ENCODE measurements at places on chromosomes 5 and 9.

- no peak for DNase-seq
Observed at GRCh38 chr9:70995511-70995910, 125.9 kb downstream of the TRPM3 start.

DNA sequence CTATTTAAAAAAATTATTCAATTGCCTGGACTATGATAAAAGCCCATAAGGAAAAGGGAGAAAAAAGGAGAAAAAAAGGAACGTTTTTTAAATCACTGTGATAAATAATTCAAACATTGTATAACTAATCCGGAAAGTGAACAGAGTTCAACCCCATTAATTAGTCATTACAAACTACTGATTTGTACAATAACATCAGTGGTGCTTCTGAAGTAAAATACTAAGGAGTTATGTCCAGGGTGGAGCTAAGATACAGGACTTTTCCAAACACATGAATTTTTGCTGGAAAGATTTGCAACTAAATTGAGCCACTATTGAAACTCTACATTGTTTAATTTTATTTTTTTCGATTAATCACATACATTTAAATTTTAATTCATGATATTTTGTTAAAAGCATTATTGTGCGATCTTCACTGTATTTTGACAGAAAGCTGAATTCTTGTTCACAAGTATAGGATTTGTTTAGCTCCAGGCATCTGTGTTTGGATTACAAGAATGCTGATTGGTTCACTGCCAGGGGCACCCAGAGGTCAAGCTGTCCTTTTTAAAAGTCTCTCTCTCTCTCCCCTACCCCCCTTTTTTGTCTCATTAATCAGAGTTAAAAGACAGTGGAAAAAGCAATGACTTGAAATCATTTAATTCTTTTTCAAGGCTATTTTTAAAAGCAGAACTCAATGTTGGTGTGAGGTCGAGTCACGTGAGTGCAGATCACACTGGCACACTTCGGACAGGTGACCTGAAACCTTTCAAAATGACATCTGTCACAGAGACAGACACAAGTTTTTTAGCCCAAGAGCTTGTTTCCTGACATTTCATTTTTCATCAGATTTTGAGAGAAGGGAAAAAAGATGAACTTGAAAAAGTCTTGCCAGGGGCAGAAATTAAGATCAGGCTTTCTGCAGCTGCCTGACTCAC is 387.3 kb downstream of the NR2F1-AS1 start:
- peak; percentile 64 for DNase-seq

GRCh38 chr9:93256878-93257807 is 73.2 kb downstream of the WNK2 start:
- DNase-seq, result no peak

- no peak for DNase-seq
Observed at GRCh38 chr5:179509845-179510244, 40.5 kb upstream of the RUFY1 start.

GRCh38 chr9:76703270-76703669 is 61.0 kb upstream of the PCA3 start:
- DNase-seq, result peak; percentile 28

DNA sequence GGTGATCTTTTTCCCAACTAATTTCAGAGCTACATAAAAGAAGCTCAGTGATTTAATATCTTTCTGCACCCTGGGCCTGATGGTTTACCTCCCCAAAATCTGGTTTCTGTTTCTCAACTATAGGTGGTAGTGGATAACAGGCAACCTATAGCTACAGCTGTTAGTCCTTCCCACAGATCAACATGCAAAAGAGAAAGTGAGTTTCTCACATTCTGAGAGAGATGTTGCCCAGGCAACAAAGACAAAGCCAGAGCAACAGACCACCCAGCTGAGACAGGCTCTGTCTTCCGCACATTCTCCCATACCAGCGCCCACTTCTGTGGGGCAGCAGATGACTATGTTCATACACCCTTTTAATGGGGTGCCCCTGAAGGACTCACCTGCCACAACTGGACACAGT is 40.7 kb upstream of the PPP2R2B start:
- no peak for DNase-seq

DNA sequence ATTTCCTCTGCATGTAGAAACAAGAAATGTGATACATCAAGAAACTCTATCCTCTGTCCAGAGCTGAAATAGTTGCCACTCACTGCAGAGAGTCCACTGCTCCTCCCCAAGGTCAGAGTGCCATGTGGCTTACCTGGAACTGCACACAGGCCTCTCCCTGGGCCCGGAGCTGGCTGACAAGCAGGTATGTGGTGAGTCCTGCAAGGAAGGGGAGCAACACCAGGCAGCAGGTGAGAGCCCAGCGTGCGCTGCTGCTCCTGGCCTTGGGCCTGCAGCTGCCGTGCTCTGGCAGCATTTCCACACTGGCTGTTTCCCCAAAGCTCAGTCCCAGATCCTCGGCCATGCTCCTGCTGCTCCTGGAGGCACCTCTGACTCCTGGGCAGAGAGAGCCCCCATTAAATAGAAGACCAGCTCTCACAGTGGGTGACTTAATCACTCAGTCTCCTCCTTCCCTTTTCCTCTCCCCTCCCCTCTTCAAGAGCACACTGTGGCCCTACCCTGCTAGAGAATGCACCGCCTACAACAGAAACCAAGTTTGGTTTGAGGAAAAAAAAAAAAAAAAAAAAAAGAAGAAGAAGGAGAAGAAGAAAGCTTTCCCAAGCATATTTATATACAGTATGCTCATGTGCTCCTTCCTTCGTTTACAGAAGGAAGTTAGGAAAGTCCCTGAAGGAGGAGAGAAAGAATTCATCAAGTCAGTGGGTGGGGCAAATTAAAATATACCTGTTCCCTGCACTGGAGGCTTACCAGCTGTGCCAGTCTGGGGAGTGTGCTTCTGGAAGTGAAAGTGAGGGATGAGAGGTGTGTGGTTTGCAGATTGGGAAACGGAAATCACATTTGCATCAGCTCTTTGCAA is at the start of gene TNFSF15:
TSS of gene TNFSF15 (minus strand) at position 370 of the 856 bp plus-strand sequence. CDS start at position 343, 27 bp downstream.
- DNase-seq, result peak; percentile 74

DNA sequence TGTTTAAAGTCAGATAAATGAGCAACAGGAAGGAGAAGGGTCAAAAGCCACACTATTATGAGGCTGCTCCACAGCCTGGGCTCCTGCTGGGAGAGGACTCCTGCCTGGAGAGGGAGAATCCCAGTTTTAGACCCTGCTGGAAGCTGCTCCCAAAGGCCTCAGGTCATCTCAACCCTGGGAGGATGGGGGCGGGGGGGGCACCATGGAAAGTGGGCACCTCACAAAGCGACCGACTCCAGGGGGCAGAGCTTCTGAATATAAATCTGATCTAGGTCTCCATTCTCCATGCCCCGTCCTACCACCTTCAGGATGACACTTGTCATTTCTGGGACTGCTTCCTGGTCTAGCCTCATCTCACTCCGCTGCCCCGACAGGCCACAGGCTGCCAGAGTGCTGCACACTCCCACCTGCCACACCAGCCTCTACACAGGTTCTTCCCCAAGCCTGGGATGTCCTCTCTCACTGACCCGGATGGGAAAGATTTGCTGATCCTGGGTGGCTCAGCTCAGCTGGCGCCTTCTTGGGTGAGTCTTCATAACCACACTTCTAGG is 183.4 kb downstream of the GAPVD1 start:
- peak; percentile 9 for DNase-seq

GRCh38 chr9:113150670-113151611 is at the start of gene SLC31A2:
Gene SLC31A2 (plus strand): TSS chr9:113151007. CDS start chr9:113151075, 68 bp downstream.
- DNase-seq, result peak; percentile 77

GRCh38 chr5:157306692-157307471 is 41.0 kb downstream of the CYFIP2 start:
- DNase-seq, result no peak

DNA sequence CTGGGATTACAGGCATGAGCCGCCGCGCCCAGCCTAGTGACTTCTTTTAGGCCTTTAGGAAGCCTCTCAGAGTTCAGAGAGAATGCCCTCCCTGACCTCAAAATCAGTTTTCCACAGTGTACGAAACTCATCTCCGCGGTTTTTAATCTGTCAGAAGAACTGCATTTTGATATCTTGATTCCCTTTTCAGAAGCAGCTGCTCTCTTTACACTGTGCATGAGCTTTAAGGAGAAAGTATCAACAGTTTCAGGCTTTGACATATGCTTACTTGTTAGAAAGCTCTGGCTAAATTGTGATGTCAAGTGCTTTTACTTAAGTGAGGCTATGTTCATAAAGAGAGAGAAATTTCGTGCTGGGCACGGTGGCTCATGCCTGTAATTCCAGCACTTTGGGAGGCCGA is 74.6 kb downstream of the USP20 start:
- DNase-seq, result peak; percentile 33

- DNase-seq, result peak; percentile 51
Observed at GRCh38 chr5:136087961-136088871, 44.4 kb upstream of the SMAD5 start.

- no peak for DNase-seq
Observed at GRCh38 chr9:74940600-74940999, 12.1 kb downstream of the C9orf40 start.

DNA sequence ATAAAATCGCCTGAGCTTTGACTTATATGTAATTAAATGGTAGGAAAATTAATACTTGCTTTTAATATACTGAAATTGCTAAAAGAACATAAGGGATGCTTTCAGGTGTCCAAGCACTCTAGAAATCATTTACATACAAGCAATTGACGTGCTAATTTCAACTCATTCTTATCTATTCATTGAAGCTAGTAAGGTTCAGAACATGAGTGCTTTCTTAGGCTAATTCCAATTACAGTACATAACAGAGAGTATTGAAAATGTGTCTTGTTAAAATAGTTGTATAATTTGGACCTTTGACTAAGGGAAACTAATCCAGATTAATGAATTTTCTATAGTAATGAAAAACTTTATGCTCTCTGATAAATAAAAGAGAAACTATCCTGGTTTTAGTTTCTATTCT is 1016.4 kb upstream of the TYRP1 start:
- DNase-seq, result no peak

- peak; percentile 18 for DNase-seq
Observed at GRCh38 chr9:132163876-132164603, 2.2 kb downstream of the NTNG2 start.

- DNase-seq, result peak; percentile 95
Observed at GRCh38 chr5:77893225-77893860, 117.2 kb upstream of the TBCA start.

- peak; percentile 40 for DNase-seq
Observed at GRCh38 chr9:83964973-83965349, 15.1 kb downstream of the HNRNPK start.

GRCh38 chr5:12865529-12865928 is 961.3 kb upstream of the CTNND2 start:
- peak; percentile 4 for DNase-seq

DNA sequence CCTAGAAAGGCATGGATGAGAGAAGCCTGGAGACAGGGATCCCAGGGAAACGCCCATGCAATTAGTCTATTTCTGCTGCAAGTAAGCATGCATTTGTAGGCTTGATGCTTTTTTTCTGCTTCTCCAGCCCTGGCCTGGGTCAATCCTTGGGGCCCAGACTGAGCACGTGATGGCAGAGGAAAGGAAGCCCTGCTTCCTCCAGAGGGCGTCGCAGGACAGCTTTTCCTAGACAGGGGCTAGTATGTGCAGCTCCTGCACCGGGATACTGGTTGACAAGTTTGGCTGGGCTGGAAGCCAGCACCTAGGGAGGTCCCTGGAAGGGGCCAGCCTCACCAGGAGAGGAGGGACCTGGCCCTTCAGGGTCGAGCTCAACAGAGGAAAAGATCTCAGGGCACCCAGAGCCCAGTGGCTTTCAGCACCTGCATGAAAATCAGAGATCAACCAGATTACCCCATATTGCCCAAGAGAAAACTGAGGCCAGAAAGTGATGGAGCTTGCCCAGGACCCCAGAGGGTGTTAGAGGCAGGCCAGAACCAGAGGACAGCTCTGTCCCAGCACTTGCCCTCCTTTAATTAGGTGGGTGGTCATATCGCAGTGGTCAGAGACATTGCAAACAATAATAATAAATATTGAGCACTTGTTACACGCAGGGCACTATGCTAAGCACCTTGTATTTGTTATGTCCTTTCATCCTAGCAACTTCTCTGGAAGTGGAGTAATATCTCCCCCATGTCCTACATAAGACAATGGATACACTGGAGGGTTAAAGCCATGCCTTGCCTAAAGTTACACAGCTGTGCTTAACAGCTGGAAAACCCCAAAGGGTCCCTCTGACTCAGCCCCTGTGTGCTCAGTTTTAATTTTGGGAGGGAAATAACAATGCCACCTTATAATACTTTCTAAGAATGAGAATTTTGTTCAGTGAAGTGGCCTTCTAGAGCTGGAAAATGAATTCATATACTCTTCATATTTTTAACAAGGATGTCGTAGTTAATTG is 67.1 kb downstream of the KLF4 start:
- DNase-seq, result peak; percentile 85

GRCh38 chr9:130570208-130570607 is 9.2 kb upstream of the FUBP3 start:
- DNase-seq, result peak; percentile 43

- DNase-seq, result no peak
Observed at GRCh38 chr9:127793093-127793708, 7.4 kb downstream of the CDK9 start.

- no peak for DNase-seq
Observed at GRCh38 chr9:134937164-134937555, 19.4 kb upstream of the FCN1 start.

DNA sequence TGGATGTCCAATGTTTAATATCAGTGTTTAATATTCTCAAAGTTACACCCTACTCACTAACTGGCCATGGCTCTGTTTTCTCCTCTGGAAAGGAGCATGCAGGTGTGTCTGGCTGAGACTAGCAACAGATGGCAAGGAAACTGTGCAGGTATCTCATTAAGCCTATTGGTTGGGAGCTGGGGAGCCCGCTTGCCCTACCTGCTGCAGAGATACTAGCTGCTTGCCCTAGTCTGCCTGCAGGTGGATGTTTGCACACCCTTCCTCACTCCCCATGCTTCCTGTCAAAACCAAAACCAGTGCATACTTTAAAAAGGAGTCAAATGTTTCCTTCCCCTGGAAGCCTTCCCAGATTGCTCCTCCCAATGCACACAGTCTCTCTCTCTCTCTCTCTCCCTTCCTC is 228.3 kb upstream of the RASEF start:
- no peak for DNase-seq

DNA sequence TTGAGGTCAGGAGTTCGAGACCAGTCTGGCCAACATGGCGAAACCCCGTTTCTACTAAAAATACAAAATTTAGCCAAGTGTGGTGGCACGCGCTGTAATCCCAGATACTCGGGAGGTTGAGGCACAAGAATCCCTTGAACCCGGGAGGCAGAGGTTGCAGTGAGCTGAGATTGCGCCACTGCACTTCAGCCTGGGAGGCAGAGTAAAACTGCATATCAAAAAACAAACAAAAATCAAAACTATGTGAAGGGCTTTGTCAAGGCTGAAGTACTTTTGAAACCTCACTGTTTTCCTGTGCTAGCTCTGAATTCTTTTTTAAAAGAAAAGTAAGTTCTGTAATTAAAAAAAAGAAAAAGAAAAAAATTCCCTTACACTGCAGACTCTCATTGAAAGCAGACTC is 65.1 kb upstream of the KLF4 start:
- DNase-seq, result no peak

- DNase-seq, result peak; percentile 74
Observed at GRCh38 chr9:124771867-124772679, 962 bp upstream of the NR6A1 start.

- DNase-seq, result peak; percentile 74
Observed at GRCh38 chr5:134561871-134562296, 36.4 kb downstream of the JADE2 start.

- DNase-seq, result no peak
Observed at GRCh38 chr5:14767735-14768507, 103.4 kb downstream of the OTULIN start.
